AG08396 (cell line): ENCODE measurements at places on chromosomes 6 and 20.

GRCh38 chr6:6039946-6040509 is 33.3 kb upstream of the NRN1 start:
- DNase-seq, result no peak

GRCh38 chr20:4136078-4136966 is 121.0 kb upstream of the RNF24 start:
- no peak for DNase-seq

DNA sequence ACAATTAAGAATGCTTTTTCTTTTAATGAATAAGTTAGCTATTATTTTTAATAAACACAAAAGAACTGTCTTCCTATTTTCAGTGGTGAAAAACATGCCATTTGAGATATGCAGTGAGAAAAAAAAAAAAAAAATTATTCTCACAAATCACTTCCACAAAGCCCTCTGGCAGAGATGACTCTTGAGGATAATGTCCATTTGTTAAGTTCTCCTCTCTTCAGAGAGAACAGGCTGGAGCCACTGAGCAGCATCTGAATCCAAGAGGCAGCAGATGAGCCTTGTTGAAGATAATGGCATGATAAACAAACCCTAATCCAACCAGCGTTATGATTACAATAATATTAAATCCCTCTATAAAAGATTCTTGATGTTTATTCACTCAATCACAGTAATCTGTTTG is 105.0 kb downstream of the PTPRK start:
- no peak for DNase-seq

DNA sequence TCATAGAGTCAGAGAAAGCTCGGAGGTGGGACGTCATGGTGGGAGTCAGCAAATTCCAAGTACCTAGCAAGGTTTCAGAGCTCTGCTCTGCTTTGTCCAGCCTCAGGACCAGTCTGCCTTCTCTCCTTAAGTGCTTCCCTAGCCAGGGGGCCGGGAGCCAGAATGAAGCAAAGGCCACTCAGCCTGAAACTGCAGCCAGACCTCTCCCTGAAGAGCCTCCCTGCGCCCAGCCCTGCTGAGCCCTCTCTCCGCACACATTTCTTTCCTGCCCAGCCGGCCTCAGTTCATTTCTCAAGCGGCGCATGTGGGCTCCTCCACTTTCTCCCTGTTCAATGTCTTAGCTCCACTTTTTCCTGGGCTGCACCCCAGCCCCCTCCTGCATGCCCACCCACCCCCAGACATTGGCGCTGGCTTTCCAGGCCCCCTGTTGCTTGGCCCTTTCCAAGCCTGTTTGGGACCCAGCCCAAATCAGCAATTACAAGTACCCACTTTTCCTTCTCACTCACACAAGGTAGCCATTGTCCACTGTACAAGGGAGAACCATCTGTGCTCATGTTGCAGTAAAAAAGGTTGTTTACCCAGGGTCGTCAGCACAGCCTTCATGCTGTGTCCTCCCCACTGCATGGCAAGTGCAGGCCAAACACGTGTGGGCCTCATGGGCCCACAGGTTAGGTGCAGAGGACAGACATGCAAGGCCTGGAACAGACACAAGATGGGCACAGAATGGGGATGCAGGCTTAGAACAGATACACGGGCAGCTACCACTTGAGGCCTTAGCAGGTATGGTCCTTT is 147.1 kb downstream of the MRPL14 start:
- DNase-seq, result no peak

GRCh38 chr6:52707963-52708680 is 37.2 kb downstream of the TMEM14A start:
- DNase-seq, result no peak
